ENCODE measurements at places on chromosomes 7 and 10. TPM values are rescaled to one million over a fixed set of nuclear protein-coding genes. Genes with fewer than 3 reads are reported as not detected.

COBL gene
- 4.0 TPM for total RNA-seq

ESYT2 gene
- total RNA-seq = 111 TPM

CCDC126 gene
- total RNA-seq = 4.2 TPM

YWHAG gene
- total RNA-seq = 280 TPM

IGF2BP3 gene
- 24.4 TPM for total RNA-seq

SUN3 gene
- 0.09 TPM for total RNA-seq

ZNHIT1 gene
- total RNA-seq = 92.6 TPM
